ENCODE measurements at places on chromosomes 3 and 15.
A peak's percentile ranks its signal among the peaks of the same experiment; 100 is the strongest.

DNA sequence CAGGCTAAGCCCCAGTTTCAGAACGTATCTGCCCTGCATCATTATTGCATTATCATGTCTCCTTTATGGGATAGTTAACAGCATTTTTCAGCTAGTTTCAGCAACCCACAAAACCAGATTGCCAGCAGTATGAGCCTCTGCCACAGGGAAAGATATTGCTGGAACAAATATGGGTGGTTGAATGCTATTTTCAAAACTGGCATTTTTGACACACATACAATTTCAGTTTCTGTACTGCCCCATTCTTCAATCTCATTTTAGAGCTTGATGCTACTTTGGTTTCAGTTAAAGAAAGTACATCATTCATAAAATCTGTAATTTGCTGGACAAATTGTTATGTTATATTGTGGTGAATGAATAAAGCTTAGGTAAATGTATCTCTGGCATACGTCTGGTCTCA, 1037.5 kb downstream of the NAALADL2 start:
- DNase-seq: no peak

DNA sequence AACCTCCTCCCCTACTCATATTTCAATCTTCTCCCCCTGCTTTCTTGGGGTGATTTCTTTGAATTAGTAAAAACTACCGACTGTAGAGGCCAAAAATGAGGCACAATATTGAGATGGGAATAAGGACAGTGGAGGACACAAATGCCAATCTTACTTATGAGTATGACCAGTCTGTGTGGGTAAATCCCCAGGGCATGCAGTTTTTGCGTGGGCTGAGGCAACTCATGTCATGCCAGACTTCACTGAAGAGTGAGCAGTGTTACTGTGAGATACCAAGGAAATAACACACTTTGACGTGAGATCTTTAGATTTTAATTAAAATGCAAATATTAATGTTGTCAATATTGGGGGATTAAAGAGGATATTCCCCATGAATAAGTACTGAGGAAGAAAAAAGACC, 254.3 kb upstream of the ICE2 start:
- peak; percentile 34 for DNase-seq

DNA sequence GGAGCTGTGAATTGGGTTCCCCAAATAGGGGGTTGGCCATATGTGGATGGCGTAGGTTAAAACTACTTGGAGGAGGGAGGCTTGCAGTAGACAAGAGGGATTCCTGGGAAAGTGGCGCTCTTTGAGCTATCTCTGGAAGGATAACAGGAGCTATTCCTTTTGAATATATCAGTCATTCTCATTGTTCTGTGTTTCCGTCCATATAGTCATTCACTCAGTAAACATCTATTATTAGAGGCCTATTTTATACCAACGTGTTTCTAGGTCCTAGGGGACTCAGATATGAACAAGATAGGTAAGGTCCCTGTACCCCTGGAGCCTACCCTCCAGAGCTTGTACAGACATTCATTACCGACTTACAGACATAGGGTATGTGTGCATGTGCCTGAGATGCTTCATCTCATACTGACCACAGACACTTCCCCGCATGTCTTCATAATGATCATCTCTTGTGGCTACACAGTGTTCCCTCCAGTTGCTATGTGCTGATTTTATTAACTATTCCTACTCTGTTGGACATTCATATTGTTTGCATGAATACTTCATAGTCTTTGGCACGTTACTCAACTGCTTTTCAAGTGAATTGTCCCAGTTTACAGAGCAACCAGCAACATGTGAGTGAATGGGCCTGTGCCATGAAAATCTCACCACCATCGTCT, 55.8 kb upstream of the VILL start:
- DNase-seq: no peak

GRCh38 chr3:72549761-72550581, 298.3 kb downstream of the SHQ1 start:
- peak; percentile 12 for DNase-seq

GRCh38 chr3:23713641-23714040, 92.1 kb upstream of the UBE2E1 start:
- DNase-seq: no peak
